Activated T-cell treated with anti-CD3 and anti-CD28 coated beads, Interleukin-2, amount 50 U/mL, for 1 hour (primary cell): ENCODE measurements at places on chromosomes 6 and 20.

GRCh38 chr6:31815025-31815838 is at the start of the genes HSPA1A and HSPA1L:
TSS of gene HSPA1A (plus strand) at chr6:31815543. CDS start at chr6:31815757, 214 bp downstream.
TSS of gene HSPA1L (minus strand) at chr6:31815283. CDS start at chr6:31811972, 3,311 bp downstream.
- DNase-seq = peak; percentile 61

DNA sequence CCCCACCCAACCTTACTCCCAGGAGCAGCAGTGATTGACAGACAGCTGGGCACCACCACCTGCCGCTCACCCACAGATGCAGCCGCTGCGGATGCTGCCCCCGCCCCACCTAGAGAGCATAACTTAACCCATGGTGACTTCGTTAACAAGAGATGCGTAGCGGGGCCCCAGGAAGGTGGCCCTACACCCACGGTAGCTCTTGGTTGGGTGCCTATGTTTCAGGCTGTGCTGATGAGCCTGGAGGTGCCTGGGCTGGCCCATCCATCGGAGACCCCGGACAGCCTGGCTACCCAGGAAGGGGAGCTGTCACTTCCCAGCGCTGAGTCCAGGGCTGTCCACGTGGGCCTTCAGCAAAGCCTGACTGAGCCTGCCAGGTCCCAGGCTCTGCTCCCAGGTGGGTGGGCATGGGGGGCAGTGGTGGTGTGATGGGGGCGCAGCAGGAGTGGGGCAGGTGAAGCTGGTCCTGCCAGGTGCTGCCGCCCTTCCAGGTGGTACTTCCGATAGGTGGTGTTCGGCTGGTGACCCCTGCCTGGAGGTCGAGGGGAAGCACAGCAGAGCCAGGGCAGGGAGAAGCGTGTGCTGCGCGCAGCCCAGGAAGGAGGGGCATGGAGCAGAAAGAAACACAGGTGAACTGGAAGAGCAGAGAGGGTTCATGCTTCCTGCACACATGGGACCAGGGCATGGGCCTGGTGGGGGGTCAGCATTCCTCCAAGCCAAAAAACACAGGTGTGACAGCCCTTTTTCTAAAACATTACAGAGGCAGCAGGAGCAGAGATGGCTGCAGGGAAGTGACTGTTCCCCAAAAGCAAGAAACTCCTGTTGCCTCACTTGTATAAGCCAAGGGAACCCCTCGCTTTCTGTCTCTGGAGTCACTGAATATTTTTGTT is 56.9 kb downstream of the SYNJ2 start:
- DNase-seq = peak; percentile 6

DNA sequence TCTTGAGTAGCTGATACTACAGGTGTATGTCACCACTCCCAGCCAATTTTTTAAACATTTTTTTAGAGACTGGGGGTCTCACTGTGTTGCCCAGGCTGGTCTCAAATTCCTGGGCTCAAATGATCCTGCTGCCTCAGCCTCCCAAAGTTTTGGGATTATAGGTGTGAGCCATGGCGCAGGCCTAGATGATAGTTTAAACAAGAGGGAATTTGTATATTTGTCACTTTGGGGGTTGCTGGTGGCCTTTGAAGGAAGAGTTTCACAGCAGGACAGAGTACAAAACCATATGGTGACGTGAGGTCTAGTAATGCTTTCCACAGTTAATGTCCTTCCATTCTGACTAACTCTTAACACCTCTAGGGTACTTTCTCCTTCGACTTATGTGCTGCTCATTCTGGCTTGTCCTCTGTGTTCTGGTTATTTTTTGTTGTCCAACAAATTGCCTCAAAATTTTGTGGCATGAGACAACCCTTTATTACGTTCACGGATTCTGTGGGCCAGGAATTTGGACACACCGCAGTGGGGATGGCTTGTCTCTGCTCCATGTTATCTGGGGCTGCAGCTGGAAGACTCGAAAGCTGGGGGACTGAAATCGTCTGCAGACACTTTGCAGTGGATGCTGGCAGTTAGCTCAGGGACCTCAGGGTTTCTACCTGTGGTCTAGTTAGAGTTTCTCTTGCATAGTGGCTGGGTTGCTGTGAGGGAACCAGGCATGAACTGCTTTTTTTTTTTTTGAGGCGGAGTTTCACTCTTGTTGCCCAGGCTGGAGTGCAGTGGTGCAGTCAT is 23.0 kb upstream of the IER3 start:
- DNase-seq = no peak

DNA sequence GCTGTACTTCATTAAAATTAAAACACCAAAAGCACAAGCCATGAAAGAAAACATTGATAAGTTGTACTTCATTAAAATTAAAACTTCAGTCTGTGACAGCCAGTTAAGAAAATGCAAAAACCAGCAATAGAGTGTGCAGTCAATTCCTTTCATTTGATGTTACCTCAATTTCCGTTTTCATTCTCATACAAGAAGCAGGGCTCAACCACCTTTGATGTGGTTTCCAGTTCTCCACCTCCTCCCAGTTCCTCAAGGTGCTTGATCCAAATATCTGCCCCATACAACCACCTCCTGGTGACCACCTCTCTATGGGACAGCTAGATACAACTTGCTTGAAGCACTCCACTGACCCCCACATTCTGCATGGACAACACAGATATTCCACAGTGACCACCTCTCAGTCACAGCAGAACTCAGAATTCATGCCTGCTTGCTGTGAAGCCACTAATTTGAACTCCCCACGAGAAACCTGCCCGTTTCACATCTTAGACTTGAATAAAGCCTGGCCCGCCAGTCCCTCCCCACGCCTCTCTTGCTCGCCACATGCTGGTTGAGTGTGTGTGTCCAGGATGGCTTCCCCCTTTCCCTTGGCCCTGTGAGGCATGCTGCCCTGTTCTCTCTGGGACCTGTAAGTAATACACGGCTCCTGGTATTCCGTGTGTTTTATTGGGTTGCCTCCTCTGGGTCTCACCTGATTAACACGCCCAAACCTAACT is 66.1 kb downstream of the FAM50B start:
- peak; percentile 33 for DNase-seq

- no peak for DNase-seq
These were observed 166.1 kb downstream of the CDKAL1 start for GRCh38 chr6:20700375-20700774.

- no peak for DNase-seq
These were observed 102.1 kb downstream of the CEBPB start for GRCh38 chr20:50292591-50293283.

DNA sequence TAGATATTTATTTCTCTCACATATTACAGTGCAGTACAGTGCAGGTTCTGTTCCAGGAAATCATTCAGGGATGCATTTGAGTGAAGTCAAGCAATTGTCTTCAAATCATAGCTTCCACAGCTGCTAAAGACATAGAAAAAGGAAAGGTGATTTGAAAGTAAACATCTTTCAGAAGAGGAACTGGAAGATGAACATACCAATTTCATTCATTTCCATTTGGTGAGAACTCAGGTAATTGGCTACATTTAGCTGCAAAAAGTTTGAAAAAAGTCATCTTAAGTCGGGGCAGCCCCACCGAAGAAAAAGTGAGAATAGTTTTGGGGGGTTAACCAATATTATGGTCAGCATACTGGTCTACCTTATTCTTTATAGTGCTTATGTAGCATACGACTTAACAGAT is 61.4 kb upstream of the IL20RA start:
- DNase-seq = no peak

DNA sequence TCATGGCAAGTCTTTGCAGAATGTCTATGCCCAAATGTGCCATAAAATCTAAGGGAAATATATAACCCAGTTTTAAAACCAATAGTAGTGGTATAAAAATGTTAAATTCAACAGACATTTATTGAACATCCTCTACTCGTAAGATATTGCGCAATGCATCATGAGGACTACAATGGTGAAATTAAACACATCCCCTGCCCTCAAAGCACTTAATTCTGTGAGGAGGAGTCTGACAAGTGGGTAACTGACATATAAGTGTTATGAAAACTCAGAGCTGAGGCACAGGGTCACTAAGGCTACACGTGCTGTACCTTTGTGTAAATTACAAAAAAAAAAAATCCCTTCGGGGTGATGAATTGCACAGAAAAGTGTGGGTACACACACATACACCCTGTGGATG is 6.2 kb downstream of the PKHD1 start:
- DNase-seq = no peak

DNA sequence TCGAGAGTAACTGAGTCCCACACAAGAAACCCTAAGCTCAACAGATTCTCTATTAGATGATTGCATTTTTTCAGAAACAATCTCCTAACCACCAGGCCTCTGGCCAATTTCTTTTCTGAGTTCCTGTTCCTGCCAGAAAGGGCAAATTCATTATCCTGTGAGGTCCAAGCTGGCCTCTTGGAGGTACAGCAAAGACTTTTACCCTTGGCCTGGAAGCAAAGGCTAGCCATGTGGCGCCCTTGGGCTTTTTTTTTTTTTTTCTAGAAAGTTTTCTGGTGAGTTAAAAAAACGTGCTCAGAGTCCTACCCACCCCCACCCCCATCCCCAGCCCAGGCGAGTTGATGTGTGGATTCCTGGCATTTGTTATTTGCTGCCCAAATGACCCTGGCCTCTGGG is 59.0 kb upstream of the EEF1A1 start:
- no peak for DNase-seq

DNA sequence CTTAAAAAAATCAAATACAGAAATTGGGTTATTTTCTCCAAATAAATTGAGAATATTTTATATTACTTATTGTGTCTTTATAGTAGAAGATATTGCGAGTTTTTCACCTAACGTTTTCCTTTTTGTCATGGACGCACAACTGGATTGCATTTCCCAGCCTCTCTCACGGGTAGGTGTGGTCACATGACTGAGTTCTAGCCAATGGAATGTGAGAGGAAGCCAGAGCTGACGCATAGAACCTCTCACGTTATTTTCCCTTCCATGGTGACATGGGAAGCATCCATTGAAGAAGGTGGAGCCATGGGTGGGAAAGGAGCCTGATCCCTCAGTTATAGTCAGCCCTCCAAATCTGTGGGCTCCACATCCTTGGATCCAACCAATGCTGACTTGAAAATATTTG is 155.9 kb upstream of the UST start:
- no peak for DNase-seq

DNA sequence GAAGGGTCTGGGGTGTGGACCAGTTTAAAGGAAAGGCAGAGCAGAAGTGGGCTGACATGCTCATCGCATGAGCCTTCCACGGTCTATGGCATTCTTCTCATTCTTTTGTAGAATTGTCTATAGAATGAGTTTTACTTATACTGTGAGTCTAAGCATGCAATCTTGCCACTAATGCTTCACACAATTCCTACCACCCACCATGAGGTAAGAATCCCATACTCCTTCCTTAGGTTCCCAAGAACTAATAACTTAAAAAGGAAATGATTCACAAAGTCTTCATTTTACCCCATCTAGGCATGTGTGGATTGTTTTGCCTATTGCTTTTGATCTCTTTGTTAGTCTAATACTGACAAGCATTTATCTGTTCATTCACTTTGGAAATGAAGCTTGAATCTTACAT is 195.2 kb downstream of the LY86 start:
- DNase-seq = no peak

GRCh38 chr20:22582964-22583772 is 1.2 kb downstream of the FOXA2 start:
- DNase-seq = no peak

GRCh38 chr20:8389381-8390036 is 257.4 kb downstream of the PLCB1 start:
- no peak for DNase-seq

DNA sequence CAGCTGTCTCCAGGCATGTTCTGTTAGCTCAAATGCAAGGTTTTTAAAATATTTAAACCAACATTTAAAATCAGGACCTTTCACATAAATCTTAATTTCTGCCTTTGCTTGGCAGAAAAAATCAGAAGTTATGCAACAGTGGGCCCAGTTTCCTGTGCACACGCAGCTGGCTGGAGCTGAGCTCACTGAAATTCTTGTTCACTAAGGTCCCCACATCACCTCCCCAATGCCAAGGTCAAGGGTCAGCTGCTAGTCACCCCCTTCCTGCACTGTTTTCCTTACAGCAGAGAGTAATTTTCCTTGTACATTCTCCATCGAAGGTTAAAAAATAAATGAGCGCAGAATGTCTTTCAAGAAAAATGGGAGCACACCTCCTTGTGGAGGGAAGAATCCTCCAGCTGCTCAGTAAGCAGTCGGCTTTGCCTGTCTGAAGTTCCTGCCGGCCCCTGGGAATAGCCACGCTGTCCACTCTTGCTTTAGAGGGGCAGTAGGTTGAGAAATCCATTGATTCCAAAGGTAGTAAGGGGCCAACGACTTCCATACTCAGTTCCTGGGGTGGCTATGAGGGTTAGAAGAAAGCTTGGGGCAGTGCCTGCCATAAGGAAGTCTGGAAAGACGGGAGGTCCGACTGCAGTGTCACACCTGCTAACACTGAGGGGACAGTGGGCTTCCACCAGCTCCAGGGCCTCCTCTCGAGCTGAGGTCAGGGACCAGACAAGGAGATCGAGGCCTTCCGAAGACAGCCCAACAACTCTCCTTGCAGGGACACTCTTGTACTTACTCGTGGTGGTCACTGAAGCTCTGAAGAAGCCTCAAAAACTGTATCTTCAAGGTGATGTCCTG is 56.8 kb downstream of the MYH7B start:
- DNase-seq = peak; percentile 9

DNA sequence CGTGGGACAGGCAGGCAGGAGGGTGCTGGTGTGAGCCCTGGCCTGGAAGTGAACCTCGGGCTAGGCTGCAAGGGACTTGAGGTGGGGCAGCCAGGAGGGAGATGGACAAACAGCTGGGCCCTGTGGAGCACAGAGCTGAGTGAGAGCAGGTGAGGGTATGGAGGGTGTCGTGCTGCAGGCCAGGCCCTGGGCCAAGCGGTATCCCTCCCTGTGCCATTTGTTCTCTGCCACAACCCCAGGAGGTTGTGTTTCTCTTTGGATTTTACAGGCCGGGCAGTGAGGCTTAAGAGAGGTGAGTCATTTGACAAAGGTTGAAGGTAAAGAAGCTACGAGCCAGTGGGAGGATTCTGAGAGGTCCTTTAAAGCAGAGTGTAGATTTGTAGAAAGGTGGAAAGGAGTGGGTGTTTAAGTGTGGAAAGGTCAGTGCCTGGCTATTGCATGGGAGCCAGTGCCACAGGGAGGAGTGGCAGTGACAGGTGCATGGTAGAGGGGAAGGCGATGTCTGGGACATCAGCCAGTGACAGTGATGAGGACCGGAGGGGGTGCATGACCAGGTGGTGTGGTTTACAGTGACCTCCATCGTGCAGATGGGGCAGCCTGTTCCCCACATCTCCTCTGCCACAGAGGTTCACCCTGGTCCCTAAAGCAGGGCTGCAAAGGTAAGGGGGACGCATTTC is 39.8 kb downstream of the GMPR start:
- DNase-seq = no peak

- no peak for DNase-seq
These were observed 46.3 kb downstream of the FAM209B start for GRCh38 chr20:56579301-56579710.

DNA sequence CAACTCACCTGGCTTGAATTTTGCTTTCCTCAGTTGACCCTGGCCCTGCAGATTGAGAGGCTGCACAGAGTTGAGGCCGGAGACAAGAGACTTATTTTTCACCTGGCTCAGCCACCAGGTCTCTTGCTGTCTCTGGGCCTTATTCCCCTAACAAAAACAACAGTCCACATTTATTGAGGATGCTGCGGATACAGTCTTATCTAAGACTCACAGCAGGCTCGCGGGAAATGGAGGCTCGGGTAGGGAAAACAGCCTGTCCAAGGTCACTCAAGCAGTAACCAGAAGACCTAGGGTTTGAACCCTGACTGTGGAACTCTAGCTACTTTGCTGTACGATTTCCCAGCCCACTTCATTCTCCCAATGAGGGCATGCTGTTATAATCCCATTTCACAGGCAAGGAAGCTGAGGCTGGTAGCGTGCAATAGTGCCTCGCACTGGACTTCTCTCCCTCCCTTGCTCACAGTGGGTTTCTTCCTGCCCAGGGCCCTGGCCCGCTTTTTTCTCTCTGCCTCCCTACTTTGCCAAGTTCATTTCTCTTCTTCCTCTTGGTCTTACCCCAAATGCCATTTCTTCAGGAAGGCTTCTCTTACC is 57.7 kb downstream of the RBM38 start:
- no peak for DNase-seq

GRCh38 chr20:63425846-63426485 is 46.5 kb downstream of the KCNQ2 start:
- no peak for DNase-seq
